ENCODE measurements at places on chromosomes 4 and X.

- no peak for DNase-seq
Observed at GRCh38 chr4:63361628-63362027, 1047.6 kb downstream of the TECRL start.

DNA sequence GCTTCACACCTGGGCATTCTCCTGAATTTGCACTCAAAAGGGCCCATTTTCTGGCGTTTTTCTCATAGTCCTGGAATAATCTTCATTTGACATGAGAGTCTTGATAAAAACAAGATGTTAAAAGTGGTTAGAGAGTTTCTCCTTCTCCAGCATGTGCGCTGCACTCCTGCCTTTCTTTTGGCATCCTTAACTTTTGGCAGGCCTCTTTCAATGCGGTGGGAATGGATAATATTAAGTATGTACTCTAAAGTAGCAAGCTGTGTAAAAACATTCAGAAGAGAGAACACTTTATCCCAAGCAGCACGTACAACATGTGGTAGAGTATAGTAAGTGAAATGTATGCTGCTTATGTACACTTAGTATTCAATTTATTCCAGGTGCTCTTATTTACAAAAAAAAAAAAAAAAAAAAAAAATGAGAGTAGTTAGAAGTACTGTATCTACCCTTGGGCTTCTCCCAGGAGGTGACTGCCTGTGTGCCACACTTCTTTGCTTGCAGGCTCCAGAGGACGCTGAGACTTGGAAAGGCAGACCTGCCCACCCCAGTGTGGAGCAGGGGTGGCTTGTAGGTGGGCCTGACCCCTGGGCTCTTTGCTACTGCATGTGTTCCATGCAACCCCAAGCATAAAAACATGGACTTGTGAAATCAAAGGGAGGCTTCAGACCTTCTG is 3.9 kb downstream of the FGF2 start:
- DNase-seq: no peak

DNA sequence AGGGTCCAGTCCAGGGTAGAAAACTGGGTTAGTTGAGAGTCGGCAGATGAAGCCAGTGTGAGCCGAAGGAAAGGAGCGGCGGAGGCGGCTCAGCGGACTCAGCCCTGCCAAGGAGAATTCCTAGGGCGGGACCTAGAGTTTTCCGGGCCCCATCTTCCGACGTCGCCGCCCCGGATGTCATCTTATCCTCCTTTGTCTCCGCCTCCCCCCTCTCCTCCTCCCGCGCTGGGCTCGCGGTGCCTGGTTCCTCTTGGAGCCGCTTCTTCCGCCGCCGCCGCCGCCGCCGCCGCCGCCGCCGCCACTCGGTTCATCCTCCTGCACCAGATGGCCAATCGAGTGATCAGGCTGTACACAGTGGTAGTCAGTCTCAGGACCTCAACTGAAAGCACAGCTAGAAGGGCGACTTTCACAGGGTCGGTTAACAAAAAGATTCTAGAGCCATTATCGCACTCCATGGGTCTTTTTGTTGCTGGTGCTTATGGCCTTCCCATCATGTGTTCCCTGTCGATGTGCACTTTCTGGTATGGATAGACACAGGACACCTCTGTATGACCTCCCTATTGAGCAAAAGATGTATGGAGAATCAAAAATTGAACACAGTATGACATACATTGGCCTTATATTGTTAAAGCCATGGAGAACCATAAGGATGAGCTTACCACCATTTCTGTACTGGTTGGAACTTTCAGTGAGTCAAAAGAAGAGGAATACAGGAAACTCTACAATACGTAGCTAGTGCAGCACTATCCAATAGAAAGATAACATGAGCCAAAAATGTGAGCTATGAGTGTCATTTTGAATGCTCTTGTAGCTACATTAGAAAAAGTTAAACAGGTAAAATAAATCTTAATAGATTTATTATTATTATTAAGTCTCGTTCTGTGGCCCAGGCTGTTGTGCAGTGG is 32.4 kb upstream of the THOC2 start:
- DNase-seq: peak; percentile 48

DNA sequence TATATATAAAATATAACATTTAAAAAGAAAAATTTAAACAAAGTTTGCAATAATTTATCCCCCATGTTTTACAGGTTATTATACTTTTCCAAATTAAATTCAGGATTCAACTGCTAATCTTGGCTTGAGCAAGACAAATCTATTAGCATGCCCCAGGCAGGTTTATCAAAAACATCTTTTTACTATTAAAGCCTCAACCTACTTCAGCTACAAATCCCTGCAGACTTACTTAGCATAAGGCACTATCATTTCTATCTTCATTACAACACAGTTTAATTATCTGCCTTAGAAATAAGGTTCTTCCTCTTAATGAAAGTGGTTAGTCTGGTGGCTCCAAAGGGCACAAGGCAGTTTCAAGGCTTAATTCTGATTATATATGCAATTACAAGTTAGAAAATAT is 477.6 kb downstream of the PACRGL start:
- DNase-seq: no peak

DNA sequence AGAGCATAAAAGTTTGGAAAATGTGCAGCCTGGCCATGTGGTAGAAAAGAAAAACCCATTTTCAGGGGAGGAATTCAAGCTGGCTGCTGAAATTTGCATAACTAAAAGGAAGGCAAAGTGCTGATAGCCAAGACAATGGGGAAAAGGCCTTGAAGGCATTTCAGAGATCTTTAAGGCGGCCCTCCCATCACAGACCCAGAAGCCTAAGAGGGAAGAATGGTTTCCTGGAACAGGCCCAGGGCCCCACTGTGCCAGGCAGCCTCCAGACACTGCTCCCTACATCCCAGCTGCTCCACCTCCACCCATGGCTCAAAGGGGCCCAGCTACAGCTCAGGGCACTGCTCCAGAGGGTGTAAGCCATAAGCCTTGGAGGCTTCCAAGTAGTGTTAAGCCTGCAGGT is 158.0 kb upstream of the PRDX4 start:
- DNase-seq: no peak

GRCh38 chr4:85411386-85411785 is 63.6 kb upstream of the ARHGAP24 start:
- DNase-seq: no peak

DNA sequence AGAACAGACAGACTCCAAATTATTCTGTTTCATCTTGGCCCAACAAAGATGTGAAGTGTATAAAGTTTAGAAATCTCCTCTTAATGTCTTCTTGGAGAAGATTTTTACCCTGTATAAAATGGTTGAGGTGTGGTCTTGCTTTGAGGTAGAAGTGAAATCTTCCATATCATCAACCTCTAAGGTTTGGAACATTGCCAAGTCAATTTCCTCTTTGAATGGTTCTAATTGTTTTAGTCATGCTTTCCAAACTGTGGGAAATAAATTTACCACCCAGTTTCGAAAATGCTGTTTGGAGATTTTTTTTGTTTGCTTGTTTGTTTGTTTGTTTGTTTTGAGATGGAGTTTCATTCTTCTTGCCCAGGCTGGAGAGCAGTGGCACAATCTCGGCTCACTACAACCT is 174.1 kb upstream of the ADAMTS3 start:
- DNase-seq: no peak
